Neural crest cell (in vitro differentiated cells): ENCODE measurements at places on chromosomes 2 and 18.

DNA sequence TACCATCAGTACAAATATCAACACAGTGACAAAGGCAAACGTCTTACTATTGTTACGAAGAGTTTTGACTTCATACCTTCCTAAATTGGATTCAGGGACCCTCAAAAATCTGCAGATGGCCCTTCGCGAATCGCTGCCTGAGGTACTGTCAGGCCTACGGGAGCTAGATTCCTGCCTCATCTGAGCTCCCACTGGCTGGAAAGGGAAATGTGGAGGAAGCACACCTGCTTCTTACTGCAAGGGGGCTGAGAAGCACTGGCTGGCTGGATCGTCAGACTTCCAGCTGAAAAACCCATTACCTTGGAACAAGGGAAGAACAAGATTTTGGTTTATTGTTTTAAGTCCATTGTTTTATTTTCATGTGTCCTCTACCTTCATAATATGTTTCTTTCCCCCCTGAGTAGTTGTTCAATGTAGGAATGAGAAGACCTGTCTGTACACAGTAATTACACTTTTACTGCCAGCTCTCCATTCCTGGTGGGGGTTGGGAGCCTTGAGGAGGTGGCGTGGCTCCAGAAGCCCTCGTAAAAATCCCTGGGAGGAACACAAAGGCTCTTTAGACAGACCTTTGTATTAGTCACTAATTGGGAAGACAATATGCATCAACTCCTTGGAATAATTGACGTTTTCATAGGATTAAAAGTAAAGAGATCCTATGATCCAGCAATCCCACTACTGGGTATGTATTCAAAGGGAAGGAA lies 124.1 kb upstream of the NOSTRIN start:
- H3K27ac ChIP-seq: no peak overlapping the region
- peaks cover 7% of the 10 kb centered on the region for H3K4me1 ChIP-seq
- no peak for DNase-seq
- H3K27me3 ChIP-seq: no peaks in the 10 kb centered on the region

DNA sequence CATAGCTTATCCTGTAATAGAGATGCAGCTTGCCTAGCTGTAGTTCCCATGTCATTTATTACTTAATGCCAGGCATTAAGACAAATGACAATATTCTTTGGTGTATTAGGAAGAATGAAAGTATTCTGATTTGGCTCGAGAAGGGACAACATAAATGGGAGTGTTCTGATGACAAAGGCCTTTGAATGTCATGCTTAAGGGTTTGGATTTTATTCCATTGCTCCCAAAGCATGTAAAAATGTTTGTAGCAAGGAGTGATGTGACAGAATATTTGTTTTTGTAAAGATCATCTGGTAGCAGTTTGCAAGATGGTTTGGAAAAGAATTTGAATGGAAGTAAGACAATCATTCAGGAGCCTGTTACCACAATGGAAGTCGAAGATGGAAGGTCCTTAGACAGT lies 30.4 kb downstream of the EEF1B2 start:
- no peaks in the 10 kb centered on the region for H3K27me3 ChIP-seq
- no peak overlapping the region for H3K4me3 ChIP-seq
- peaks cover 6% of the 10 kb centered on the region for H3K4me1 ChIP-seq
- no peak for DNase-seq
- H3K36me3 ChIP-seq: no peaks in the 10 kb centered on the region
- no peak overlapping the region for H3K27ac ChIP-seq

- no peak overlapping the region for H3K4me3 ChIP-seq
- no peak overlapping the region for H3K27ac ChIP-seq
- H3K36me3 ChIP-seq: no peaks in the 10 kb centered on the region
- no peak for DNase-seq
- no peaks in the 10 kb centered on the region for H3K27me3 ChIP-seq
- H3K4me1 ChIP-seq: peaks cover 15% of the 10 kb centered on the region
Measured at GRCh38 chr18:10051877-10052631, 138.2 kb downstream of the VAPA start.

DNA sequence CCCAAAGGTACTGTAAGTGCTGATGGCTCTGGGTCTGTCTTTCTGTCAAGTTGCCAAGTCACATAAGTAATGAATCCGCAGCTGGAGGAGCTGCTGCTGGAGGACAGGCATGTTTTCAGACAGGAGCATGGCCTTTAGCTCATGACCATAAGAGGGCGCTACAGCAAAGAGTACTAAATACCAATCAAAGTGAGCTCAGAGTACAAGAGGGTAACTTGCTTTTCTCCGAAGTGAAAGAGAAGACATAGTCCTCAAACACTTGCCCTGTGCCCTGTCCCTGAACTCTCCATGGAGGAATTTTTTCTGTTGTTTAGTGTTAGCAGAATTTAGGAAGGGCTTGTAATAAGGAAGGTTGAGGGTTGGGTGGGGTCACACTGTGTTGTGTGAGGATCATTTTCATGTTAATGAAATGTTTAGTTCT lies 58.0 kb upstream of the EML6 start:
- no peak overlapping the region for H3K27ac ChIP-seq
- no peaks in the 10 kb centered on the region for H3K27me3 ChIP-seq
- peak; percentile 47 for DNase-seq
- H3K4me1 ChIP-seq: peaks cover 34% of the 10 kb centered on the region
- peaks cover 38% of the 10 kb centered on the region for H3K36me3 ChIP-seq

GRCh38 chr2:126792186-126792585 lies 106.5 kb upstream of the TEX51 start:
- peaks cover 8% of the 10 kb centered on the region for H3K27me3 ChIP-seq
- no peaks in the 10 kb centered on the region for H3K36me3 ChIP-seq
- no peak overlapping the region for H3K4me3 ChIP-seq
- no peak overlapping the region for H3K27ac ChIP-seq
- H3K4me1 ChIP-seq: peaks cover 4% of the 10 kb centered on the region

DNA sequence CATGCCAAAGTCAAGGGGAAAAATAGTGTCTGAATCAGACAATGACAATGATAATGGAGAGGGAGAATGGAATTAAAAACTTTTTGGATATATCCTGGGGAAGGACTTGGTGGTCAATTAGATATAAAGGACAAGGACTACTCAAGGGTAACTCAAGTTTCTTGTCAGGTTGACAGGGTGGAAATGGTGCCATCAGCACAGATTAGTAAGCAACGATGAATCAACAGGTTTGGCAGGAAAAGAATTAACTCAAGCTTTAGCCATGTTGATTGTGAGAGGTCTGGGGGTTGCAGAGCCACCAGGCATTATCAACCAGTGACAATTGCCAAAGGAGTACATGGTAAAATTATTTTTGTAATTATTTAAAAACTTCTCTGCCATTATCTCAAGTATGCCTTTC lies 35.8 kb upstream of the SPATS2L start:
- no peak overlapping the region for H3K27ac ChIP-seq
- no peak overlapping the region for H3K4me3 ChIP-seq
- peaks cover 19% of the 10 kb centered on the region for H3K4me1 ChIP-seq
- H3K36me3 ChIP-seq: no peaks in the 10 kb centered on the region
- DNase-seq: no peak
- H3K27me3 ChIP-seq: no peaks in the 10 kb centered on the region

DNA sequence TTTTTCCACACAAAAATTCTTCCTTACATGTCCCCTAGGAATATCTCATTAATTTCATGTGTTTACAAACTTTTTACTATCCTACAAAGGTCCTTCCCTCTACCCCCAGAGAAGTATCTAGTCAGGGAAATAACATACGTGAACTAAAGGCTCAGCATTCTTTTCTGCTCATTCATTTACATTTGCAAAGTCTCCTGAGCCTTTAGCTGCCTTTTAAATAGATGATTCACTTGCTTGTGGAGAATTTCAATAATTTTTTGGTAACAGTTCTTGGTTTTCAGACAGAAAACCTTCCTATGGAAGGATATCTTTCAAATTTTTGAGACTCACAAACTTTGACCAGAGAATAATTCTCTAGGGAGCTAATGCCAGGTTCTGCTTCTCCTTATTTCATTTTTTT lies 81.5 kb upstream of the RMDN2 start:
- no peak overlapping the region for H3K4me3 ChIP-seq
- no peak for DNase-seq
- no peak overlapping the region for H3K27ac ChIP-seq
- H3K4me1 ChIP-seq: no peaks in the 10 kb centered on the region
- peaks cover 26% of the 10 kb centered on the region for H3K27me3 ChIP-seq

DNA sequence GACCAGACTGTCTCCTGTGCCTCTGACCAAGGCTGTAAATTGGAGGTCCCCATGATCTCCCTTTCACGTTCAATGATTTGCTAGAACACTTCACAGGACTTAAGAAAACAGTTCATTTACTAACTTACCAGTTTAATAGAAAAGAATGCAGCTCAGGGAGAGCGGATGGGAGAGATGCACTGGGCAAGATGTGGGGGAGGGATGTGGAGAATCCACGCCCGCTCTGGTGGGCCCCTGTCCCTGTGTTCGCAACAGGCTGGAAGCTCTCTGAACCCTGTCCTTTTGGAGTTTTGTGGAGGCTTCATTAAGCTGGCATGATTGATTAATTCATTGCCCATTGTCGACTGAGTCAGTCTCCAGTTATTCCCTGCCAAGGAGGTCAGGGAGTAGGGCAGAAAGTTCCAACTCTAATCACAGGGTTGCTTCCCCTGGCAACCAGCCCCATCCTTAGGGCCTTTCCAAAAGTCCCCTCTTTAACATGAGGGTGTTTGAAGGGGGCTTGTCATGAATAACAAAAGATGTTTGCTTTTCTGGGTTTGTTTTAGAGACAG lies 257.1 kb downstream of the ACKR3 start:
- H3K4me1 ChIP-seq: peaks cover 54% of the 10 kb centered on the region
- H3K4me3 ChIP-seq: no peak overlapping the region
- peak overlapping the region; percentile 14 for H3K27ac ChIP-seq
- no peak for DNase-seq

- DNase-seq: no peak
- no peak overlapping the region for H3K27ac ChIP-seq
- no peaks in the 10 kb centered on the region for H3K27me3 ChIP-seq
- peaks cover 34% of the 10 kb centered on the region for H3K4me1 ChIP-seq
- no peaks in the 10 kb centered on the region for H3K36me3 ChIP-seq
Measured at GRCh38 chr2:241612156-241613016, 24.6 kb downstream of the THAP4 start.

DNA sequence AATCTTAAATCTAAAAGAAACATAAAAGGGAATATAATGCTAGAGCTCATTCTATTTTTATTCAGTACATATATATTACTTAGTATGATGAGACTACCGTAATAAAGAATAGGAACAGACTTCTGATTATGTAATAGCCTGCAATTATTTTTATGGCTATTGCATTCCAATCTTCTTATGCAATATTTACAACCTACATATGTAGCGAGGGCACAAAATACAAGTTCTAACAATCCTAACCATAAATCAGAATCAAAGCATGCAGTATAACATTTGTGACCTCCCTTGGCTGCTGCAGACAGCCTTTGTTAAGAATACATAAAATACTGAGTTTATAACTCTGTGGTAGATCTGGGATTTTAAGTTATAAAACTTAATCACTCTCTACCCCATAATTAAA lies 177.6 kb downstream of the BABAM2 start:
- H3K4me1 ChIP-seq: no peaks in the 10 kb centered on the region
- DNase-seq: no peak
- no peaks in the 10 kb centered on the region for H3K27me3 ChIP-seq
- H3K27ac ChIP-seq: no peak overlapping the region
- H3K36me3 ChIP-seq: no peaks in the 10 kb centered on the region
- H3K4me3 ChIP-seq: no peak overlapping the region
